GM23338 (cell line): ENCODE measurements at places on chromosomes 6 and 20.

GRCh38 chr6:11732036-11732631 lies 46.5 kb downstream of the ADTRP start:
- DNase-seq: no peak

DNA sequence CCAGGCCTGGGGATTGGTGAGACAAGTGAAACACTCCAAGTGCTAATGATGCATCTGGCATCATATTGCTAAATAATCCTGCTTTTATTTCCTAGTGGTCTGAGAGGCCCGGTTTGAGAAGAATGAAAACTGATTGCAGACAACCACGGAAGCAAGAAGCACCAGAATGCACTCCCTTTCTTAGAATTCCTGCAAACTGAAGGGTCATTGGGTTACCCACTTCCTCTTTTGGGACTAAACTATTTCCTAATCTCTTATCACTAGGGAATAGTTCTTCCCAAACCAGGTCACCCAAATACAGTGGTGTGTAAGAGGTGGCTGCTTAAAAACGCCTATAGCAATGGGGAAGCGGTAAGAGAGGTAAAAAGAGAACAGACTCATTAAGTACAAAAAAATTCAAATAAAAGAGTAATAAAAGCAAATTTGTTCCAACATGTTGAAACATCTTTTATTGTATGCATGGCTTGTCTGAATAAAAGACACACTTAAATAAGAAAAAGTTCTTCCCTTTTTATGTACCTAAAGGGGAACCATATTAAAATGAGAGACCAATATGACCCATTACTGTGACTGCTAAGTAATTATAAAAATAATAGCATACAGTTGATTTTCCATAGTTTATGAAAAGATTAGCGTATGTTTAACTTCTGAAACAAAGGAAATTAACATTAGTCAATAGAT lies 125.8 kb downstream of the MYB start:
- DNase-seq: no peak

GRCh38 chr6:11772109-11772825 lies 6.3 kb downstream of the ADTRP start:
- DNase-seq: no peak

GRCh38 chr6:73951183-73951582 lies 255.2 kb downstream of the CD109 start:
- DNase-seq: no peak

GRCh38 chr20:37192137-37192854 lies 12.9 kb upstream of the MROH8 start:
- peak; percentile 80 for DNase-seq

DNA sequence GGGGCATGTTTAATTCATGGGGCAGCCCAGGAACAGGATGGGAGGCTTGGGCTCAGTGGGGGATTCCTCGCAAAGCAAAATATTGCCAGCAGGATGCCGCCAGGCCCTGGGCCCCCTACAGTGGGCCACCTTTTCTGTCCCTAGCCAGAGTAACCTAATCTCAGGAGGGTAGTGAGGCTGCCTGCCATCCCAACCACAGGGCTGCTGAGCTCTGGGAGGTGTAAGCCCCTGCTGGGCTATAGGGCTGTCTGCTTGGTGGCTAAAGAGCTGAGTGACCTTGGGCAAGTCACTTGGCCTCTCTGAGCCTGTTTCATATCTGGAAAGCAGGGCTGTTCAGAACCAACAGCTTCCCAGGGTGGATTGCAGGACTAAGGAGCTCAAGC lies 35.7 kb upstream of the CDH22 start:
- DNase-seq: no peak

- no peak for DNase-seq
Measured at GRCh38 chr6:5335020-5335419, 73.7 kb downstream of the FARS2 start.

DNA sequence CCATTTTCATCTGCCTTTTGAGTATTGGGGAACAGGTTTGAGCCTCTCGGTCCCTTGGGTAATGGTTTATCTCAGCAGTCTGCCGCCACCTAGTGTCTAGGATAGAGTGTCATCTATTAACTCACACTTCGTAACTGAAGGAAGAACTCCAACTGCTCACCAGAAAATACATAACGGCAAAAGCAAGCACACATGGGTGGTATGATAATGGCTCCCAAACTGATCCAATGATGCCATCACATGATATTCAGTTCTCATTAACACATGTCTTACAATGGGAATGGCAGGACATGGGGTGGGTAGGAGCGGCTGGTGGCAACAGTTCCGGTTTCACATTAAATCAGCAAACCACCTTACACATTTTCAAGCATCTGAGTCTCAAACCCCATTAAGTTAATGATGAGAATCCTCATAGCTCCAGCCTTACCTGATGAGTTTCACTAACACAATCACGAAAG lies 110.7 kb upstream of the PHACTR1 start:
- DNase-seq: peak; percentile 92

DNA sequence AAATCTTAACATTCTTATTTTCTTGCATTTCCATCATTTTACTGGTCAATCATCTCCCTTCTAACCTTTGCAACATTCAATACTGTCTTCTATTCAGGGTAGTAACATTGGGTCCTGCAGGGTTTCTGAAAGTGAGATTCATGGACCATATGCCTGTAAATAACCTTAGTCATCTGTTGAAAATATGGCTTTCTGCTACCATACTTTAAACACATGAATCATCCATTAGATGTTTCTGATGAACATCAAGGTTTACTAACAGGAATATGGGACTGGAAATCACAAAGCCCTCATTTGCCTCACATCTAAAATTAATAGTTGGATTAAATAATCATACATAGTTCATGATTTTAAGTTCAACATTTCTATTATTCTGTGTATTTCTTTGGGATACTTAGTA lies 475.9 kb upstream of the MARCKS start:
- no peak for DNase-seq

DNA sequence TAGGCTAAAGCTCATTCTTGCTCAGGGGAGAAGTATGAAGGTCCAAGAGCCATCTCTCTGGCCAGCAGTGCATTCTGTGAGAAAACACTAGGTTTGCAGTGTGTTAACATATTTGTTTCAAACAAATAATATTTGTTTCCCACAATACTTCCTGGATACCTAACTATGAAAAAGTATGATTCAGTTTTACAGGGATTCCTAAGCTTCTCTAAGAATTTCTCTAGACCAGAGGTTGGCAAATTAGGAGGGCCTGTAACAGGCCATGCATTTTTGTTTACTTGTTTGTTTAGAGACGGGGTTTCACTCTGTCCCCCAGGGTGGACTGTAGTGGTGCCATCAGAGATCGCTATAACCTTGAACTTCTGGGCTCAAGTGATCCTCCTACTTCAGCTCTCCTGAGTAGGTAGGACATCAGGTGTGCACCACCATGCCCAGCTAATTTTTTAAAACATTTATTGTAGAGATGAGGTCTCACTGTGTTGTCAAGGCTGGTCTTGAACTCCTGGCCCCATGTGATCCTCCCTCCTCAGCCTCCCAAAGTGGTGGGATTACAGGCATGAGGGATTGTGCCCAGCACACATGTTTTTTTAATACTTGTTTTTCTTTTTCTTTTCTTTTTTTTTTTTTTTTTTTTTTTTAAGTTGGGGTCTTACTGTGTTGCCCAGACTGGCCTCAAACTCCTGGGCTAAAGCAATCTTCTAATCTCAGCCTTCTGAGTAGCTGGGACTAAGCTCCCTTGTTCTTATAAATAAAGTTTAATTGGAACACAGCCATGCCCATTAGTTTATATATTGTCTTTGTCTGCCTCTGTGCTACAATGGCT lies 71.7 kb downstream of the ADGRG6 start:
- no peak for DNase-seq

DNA sequence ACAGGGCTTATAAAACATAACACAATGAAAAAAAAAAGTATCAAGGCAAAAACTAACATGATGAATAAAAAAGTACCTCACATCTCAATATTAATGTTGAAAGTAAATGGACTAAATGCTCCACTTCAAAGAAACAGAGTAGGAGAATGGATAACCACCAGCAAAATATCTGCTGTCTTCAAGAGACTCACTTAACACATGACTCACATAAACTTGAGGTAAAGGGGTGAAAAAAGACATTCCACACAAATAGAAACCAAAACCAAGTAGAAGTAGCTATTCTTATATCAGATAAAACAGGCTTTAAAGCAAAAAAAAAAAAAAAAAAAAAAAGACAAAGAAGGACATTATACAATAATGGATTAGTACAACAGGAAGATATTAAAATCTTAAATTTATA lies 86.9 kb downstream of the TBC1D32 start:
- DNase-seq: no peak

- DNase-seq: peak; percentile 66
Measured at GRCh38 chr6:52087498-52087999, at the start of gene PKHD1. TSS of gene PKHD1 (minus strand) at chr6:52087613. CDS start at chr6:52084933, 2,680 bp downstream.
